Endothelial cell of umbilical vein (primary cell): ENCODE measurements at places on chromosomes 7 and 10.

GRCh38 chr7:151404216-151405011 is 5.4 kb downstream of the WDR86 start:
- no peak for DNase-seq

- no peak for DNase-seq
Observed at GRCh38 chr7:119963654-119964053, 309.3 kb upstream of the KCND2 start.

DNA sequence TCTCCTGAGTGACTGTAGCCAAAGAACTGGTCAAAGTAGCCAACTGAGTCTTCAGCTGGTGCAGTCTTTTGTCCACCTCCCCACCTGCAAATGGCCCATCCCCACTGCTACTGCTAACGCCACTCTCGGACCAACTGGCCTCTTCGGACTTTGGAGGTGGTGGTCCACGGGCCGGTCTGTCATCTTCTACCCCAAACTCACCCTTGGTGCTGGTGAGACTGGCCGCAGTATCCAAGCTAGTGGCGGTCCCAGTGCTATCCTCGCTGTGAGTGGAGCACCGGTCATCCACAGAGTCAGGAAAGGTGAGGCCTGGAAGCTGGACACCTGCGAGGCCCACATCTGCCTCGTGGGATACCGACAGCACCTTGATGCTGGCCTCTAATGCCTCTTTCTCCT is 750 bp downstream of the GCC1 start:
- DNase-seq = no peak

GRCh38 chr10:130181858-130182257 is 45.7 kb downstream of the GLRX3 start:
- no peak for DNase-seq

DNA sequence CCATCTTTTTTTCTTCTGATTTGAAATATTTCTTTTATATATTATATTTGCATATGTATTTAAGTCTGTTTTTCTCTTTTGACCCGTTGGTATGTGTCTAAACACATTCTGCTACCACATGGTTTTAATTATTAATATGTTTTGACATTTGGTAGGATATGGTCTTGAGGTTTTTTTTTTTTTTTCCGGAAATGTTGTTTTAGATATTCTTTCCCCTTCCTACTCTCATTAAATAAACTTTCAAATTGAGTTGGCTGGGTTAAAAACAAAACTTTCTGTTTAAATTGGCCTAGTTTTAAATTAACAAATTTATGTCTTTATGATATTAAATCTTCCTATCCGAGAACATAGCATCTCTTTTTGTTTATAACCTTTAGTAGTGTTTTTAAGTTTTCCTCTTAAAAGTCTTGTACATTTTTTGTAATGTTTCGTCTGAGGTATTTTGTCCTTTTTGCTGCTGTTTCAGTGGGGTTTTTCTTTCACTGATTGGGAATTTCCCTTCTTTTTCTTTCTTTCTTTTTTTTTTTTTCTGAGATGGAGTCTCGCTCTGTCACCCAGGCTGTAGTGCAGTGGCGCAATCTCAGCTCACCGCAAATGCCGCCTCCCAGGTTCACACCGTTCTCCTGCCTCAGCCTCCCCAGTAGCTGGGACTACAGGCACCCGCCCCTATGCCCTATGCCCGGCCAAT is 25.4 kb downstream of the STAM start:
- DNase-seq = no peak

DNA sequence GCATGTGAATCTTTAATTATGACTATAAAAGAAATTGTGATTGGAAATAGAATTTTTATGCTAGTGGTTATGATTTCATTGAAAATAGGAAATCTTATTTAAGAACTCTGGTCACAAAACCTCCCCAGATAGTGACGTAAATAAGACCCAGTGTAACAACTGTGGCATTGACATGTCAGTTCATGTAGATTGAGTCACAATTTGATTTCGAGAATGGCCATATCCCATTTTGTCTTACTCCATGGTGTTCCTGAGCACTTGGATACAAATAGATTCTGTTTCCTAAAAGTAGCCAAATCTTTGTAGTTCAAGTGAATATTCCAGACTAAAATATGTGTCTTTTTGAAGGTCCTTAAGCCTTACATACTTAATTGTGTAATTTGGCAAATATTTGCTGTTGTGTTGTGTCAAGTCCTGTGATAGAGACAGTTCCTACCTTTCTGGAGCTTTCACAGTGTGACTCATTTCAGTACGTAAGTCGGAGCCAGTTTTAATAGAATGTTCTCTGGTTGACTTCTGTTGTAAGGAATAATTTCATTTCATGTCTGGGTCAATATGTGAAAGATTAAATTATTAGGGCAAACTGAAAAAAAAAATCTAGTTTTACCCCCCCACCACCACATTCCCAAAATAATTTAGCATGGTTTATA is 37.1 kb upstream of the TOMM7 start:
- no peak for DNase-seq

GRCh38 chr10:73941300-73941699 is 30.4 kb downstream of the PLAU start:
- no peak for DNase-seq

DNA sequence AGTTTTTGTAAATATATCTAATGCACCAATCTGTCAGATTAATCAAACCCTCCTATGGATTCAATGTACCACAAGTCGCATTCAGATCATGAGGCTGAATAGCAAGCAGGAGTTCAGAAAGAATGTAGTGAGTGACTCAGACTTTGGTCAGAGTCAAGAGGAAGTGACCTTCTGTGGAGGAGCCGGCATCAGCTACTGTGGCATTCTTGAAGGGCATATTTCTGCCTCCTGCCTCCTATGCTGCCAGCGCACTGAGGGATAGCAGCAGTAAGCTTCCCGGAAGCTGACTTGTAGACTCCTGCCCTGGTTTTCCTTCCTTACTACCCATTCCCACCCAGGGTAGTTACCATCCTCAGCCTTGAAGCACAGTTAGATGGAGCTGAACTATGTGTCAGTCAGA is 867.5 kb downstream of the NRG3 start:
- peak; percentile 83 for DNase-seq
